ELF-1 (cell line): ENCODE measurements at places on chromosomes 5 and 9.

- DNase-seq, result no peak
These were observed 335.8 kb upstream of the PUM3 start for GRCh38 chr9:3179711-3180110.

DNA sequence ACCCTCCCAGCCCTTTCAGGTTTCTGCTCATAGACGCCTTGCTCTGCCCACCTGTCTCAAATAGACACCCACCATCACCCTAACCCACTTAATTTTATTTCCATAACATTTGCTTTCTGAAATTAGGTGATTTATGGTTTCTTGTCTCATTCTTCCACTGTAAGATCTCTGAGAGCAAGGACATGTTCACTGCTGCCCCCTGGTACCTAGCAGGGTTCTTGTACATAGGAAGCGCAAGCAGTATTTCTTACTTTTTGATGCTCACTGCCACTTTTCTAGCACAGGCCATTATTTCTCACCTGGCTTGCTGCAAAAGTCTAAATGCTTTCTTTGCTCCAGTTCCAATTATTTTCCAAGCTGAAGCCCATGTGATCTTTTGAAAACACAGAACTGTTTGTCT is 16.8 kb downstream of the C9orf57 start:
- no peak for DNase-seq

DNA sequence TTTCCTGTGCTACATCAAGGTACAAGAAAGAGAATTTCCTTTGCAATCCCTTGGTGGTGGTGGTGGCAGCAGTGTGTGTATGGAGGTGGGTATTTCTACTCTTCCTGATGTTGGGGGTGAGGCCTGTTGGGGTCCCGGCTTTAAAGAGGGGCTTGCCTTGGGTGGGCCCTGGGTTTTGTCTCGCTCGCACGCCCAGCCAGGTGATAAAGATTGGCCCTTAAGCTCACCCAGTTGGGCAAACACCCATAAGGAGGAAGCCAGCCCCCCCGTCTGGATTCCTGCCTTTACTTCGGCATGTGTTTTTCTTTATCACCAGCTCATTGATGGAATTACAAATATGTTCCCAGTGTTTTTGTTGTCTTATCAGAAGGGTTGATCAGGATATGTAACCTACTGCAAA is 16.0 kb upstream of the SARDH start:
- no peak for DNase-seq

- no peak for DNase-seq
These were observed 158.2 kb upstream of the PPP2R2B start for GRCh38 chr5:147036691-147037245.

- DNase-seq, result peak; percentile 47
These were observed 143.0 kb downstream of the RXRA start for GRCh38 chr9:134469041-134469875.

GRCh38 chr5:54243483-54244080 is 66.8 kb downstream of the ARL15 start:
- DNase-seq, result peak; percentile 17

DNA sequence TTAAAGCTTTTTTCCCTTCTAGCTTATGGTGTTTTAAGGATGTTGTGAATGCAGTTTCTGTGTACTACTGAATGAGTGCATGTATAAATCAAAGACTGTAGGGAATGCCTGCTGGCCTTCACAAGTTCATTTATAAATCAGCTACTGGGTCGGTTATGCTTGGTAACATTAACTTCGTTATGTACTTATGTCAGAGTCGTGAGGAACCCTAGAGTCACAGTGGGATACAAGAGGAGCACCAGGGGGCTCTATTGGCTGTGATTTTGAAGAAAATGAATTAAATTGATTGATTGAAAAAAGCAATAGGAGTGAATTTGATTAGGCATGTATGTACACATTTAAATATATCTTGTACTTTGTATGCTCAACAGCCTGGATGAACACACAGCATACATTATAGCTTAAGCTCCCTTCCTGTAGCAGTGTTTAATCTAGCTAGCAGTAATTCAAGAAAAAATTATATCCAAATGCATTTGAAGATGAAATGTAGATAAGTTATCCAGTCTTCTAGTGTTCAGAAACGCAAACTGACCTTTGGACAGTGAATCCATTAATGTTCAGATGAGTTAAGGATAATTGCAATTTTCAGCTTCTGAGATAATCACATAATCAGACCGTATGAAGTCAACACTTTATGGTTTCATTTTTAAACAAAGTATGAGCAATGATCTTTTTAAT is 204.2 kb downstream of the KDM4C start:
- DNase-seq, result no peak
